ENCODE measurements at places on chromosomes 7 and 10.

DNA sequence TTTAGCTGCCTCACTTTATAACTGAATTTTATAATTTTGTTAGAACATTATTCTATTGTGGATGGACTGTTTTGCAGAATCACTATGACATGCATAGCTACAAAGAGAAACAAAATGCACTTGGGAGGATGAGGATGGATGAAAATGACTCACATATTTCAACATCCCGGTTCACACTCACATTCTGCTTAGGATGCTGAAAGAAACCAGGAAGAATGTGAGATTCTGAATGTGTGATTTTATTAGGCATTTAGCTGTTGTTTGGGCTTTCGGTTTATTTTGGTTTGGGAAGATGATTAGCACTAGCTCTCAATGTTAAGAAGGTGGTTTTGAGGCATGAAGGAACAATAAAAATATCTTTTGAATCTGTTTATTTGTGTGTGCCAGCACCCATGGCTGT lies 235.5 kb downstream of the SEMA3E start:
- DNase-seq = no peak

DNA sequence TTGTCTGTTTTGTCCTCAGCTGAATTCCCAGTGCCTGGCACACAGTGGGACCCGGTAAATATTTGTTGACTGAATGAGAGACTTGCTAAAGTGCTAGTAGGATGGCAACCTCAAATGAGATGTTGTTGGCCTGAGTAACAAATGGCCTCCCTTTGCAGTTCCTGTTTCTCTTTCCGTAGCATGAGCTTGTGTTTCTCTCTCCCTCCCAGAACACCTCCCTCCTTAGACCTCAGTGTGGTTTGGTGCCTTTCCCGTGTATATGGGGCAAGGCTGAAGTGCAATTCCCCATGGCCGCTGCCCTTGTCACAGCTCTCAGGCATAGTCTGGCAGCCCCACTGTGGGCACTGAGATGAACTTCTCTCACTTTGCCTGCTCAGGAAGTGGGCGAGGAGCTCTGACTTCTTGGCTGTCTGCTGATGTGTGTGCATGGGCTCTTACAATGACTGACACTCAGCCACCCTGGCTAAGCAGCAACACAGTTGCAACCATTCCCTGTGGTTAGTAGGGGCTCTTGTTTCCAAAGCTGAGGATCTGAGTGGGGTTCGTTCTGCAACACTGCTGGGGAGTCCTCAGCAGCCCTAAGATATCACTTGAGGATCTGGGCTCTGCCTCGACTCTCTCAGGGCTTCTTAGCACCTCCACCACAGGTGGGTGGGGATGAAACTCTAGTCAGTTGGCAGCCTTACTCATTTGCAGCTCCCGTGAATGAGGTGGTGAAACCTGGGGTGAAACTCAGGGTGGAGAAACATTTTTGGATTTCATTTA lies 136.1 kb downstream of the ICA1 start:
- DNase-seq = no peak

GRCh38 chr10:13743101-13743693 lies 156.4 kb downstream of the PRPF18 start:
- DNase-seq = no peak

- DNase-seq = no peak
Observed at GRCh38 chr10:34761453-34761852, 53.6 kb downstream of the PARD3 start.

DNA sequence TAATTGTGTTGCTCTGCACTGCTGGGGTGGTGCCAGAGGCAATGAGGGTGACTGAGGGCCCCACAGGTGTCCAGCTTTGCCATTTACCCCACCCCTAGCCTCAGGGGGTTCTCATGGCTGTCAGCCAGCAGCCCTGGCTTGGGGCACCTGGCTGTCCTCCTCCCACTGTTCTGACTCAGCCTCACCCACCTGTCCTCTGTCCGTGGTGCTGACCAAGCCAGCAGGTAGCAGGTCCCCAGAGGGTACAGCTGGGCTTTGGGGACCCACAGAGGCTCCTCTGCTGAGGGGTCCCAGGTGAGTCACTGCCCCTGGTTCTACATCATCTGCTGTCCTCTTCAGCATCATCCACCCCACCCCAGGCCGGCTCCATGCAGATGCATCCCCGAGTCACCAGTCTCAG lies 32.2 kb upstream of the ZNF716 start:
- DNase-seq = no peak

GRCh38 chr10:81696609-81697388 lies 178.2 kb upstream of the NRG3 start:
- DNase-seq = peak; percentile 52

DNA sequence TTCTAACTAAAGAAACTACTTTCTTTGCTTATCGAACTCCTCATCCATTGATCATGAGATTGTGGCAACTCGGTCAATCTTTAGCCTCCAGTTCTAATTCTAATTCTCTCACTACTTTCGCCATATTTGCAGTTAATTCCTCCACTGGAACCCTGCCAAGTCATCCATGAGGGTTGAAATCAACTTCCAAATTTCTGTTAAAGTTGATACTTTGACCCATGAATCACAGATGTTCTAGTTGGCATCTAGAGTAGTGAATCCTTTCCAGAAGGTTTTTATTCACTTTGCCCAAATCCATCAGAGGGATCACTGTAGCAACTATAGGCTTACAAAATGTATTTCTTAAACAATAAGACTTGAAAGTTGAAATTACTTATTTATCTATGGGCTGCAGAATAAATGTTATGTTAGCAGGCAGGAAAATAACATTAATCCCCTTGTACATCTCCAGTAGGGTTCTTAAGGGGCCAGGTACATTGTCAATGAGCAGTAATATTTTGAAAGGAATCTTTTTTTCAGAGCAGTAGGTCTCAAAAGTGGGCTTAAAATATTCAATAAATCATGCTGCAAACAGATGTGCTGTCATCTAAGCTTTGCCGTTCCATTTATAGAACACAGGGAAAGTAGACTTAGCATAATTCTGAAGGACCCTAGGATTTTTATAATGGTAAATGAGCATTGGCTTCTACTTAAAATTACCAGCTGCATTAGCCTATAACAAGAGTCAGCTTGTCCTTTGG lies 39.4 kb downstream of the CCDC71L start:
- no peak for DNase-seq

DNA sequence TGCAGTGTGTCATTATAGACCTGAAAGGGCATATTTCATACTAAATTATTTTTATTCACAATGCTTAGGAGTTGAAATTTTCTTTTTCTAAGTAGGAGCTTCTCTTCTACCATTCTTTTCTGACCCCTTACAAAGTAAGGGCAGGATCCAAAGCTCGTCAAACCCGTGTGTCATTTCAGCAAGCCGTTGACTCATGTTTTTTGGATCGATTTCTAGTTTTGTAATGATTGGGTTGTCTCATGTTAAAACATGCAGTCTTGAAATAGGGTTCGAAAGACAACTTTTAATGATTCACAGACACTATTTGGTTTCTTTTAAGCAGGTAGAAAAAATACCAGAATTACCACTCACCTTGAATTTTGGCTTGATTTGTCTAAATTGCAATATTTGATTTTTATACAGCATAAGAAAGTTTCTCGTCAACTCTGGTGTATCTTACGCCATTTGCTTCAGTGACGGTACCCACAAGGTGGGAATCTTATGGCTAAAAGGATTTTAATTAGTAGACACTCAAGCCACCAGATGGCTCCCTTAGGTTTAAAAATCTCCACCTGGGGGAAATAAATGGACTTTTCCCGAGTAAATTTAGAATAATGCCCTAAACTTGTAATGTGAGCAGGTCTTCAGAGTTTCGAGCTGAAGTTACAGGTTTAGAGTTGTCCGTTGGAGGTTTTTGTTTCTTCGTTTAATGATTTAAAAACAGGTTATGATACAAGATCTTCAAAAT lies 283.4 kb downstream of the CCDC3 start:
- DNase-seq = no peak

GRCh38 chr7:47484923-47485639 lies 96.8 kb downstream of the TNS3 start:
- no peak for DNase-seq
